ENCODE measurements at places on chromosomes 13 and 19.

DNA sequence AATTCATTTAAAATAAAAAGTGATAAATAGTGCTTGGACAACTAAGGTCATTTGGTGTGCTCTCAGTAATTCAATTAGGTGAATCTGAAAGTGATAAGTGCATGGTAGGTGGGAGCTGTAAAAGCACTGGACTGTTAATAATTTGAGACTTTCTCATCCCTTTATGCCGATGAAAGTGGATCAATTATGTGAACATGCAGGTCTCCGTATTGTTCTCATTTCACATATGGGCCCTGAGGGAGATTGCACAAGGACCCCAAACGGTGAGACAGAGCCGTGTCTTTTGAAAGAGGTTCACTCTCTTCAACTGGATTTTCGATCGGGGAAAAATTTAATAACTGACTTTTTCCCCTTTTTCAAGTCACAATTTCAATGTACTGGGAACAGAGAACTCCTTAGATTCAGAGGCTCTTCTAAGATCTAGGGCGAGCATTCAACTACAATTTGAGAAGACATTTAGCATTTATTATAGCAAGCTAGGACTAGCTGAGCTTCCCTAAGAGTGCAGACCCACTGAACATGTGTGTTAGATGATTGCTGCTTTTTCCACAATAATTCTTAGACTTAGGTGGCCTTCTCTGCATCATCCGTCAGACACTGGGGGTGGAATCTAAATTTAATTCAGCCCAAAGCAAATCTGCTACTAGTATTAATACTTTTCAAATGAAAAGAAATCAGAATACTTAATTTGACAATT lies 347.6 kb downstream of the OXGR1 start:
- no peak for DNase-seq

DNA sequence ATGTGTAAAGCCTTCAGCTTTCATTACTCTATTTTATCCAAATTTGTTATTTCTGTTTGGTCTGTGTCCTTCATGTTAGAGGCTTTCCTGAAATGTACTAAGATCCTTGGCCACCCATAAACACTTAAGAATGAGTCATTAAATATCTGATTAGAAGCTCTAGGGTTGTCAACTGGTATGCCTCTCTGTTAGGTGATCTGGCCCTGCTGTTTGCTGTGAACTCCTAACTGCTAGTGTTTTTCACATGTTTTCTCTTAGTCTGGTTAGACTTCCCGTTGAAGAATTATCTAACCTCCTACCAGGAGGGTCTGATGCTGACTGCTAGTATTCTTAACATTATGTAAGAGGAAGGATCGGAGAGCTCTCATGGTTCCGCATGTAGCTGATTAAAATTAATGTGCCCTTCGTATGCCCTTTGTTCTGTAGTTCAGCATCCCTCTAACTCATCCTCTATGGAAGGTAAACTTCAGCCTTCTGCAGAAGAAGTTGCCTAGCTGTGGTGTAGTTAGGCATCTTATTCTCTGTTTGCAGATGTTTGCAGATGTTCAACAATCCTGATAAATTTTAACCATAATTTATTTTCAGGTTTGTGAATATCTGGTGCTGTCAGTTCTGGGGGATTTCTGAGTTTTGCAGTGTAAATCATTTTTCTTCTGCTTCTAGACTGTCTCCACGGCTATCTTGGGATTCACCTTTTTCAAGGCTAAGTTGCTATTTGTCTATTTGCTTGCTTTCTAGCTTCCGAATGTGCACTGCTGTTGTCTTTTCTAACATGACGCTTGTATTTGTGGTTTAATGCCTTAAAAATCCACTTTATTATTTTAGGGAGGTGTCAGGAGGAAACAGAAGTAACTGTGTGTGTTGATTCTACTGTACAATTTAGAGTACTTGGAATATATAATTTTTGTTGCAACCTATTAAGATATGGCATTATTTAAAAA lies 207.2 kb upstream of the SPRY2 start:
- peak; percentile 4 for DNase-seq

GRCh38 chr13:23644126-23644419 lies 73.9 kb downstream of the TNFRSF19 start:
- DNase-seq, result no peak

DNA sequence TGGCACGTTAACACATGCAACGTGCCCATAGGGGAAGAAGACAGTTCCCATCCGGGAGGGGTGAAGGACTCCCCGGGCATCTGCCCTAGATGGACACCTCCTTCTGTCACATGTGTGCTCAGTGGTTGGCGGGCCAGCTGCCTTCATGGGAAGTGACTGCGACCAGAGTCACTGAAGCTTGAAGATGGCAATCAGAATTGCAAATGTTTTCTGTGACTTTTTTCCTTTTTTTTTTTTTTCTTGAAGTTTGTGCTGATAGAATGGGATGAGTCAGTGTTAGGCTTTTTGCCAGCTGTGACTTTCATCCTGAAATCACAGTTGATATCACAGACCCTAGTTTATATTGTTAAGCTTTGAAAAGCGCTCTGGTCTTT lies 109.2 kb upstream of the MCF2L start:
- peak; percentile 31 for DNase-seq

- DNase-seq, result no peak
Observed at GRCh38 chr19:48443731-48444128, 2.1 kb upstream of the GRWD1 start.

GRCh38 chr13:98039261-98039660 lies 85.8 kb downstream of the IPO5 start:
- DNase-seq, result no peak

GRCh38 chr13:106496072-106496997 lies 39.1 kb downstream of the EFNB2 start:
- DNase-seq, result no peak

GRCh38 chr19:23777216-23777615 lies 18.5 kb upstream of the ZNF681 start:
- peak; percentile 77 for DNase-seq

- DNase-seq, result peak; percentile 76
Observed at GRCh38 chr19:16382775-16383543, 58.3 kb downstream of the KLF2 start.

GRCh38 chr19:58578012-58578925 lies 5.1 kb upstream of the MZF1 start:
- peak; percentile 32 for DNase-seq

- DNase-seq, result peak; percentile 78
Observed at GRCh38 chr13:27450921-27451471, 632 bp upstream of the MTIF3 start.

GRCh38 chr13:38381890-38382289 lies 32.2 kb downstream of the UFM1 start:
- peak; percentile 20 for DNase-seq

- DNase-seq, result peak; percentile 35
Observed at GRCh38 chr19:2578391-2578890, 102.5 kb downstream of the GADD45B start.

- DNase-seq, result no peak
Observed at GRCh38 chr19:7088999-7089398, 19.5 kb downstream of the ZNF557 start.

DNA sequence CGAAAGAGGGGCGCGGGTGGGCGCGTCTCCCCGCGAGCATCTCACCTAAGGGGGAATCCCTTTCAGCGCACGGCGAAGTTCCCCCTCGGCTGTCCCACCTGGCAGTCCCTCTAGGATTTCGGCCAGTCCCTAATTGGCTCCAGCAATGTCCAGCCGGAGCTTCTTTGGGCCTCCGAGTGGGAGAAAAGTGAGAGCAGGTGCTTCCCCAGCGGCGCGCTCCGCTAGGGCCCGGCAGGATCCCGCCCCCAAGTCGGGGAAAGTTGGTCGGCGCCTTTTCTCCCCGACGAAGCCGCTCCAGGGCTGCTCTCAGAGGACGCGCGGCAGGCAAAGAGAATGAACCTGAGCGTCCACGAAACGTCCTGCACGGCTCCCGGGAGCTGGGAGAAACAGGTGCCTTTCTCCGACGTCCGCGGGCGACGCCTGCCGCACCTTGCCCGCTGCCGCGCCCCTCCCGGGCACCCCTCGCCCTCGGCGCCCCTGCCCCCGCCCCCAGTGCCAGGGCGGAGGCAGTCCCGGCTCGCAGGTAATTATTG lies 366 bp upstream of the KL start:
- DNase-seq, result no peak

- no peak for DNase-seq
Observed at GRCh38 chr13:91349992-91350911, 2.8 kb downstream of the MIR17HG start.

GRCh38 chr13:31242916-31243315 lies 43.1 kb downstream of the B3GLCT start:
- DNase-seq, result no peak

DNA sequence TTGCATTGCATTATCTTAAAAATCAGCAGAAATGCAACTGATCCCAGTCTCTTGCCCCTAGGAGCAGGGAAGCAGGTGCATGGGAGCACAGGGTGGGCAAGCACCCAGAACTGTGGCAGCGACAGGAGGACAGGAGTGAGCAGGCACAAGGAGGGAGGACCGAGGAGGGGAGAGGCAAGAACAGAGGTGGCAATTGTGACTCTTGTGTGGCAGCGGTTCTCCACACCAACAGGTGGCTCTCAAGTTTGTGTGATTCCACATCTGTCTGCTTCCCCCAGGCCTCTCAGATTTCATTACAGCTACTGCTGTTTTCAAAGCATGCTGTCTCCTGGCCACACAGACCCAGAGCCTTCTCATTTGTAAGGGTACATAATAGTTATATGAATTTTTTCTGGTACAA lies 108.5 kb downstream of the STK24 start:
- no peak for DNase-seq

GRCh38 chr13:40961214-40961613 lies 57.9 kb downstream of the ELF1 start:
- no peak for DNase-seq

DNA sequence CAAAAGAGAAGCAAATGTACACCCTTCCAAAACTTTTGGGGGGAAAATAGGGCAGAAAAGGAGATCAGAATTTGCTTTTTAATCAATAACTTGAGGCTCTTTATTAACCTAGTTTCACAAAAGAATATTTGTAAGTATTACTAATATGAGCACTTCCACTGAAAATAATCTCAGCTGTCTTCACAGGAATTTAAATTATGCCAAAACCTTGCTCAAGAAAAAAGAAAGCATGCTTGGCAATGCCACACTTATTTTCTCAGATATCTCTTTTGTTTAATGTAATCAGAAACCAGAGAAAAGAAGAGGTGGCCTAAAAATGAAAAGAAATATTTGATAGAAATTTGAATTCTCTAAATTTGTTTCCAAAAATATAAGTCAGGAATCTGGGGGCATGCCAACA lies 234.9 kb upstream of the GPC6 start:
- DNase-seq, result no peak

- DNase-seq, result no peak
Observed at GRCh38 chr19:38725469-38726283, 18.6 kb downstream of the CAPN12 start.

DNA sequence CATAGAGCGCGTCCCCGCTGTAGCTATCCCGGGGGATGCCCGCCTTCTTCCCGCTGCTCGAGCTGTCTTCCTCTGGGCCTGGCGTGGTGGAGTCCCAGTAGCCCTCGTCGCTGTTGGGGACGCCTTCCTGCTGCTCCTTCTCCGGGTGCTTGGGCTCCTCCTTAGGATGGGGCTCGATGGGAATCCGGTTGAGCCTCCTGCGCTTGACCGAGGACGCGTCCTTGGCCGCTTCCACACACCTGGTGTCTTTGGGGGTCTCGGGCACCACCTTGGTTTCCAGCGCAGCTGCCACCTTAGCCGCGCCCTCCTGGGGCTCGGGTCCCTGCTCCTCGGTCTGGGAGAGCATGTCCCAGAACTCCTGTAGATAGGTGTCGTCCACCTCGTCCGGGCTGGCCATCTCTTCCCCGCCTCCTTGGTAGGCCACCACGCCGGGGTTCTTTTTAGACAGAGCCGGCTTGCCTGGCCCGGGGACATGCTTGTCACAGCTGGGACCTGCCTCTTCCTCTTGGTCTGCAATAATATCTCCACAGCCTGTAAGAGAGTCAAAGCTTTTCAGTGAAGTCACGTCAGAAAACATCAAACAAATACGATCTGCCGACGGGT lies 2.0 kb downstream of the AMER2 start:
- DNase-seq, result no peak

DNA sequence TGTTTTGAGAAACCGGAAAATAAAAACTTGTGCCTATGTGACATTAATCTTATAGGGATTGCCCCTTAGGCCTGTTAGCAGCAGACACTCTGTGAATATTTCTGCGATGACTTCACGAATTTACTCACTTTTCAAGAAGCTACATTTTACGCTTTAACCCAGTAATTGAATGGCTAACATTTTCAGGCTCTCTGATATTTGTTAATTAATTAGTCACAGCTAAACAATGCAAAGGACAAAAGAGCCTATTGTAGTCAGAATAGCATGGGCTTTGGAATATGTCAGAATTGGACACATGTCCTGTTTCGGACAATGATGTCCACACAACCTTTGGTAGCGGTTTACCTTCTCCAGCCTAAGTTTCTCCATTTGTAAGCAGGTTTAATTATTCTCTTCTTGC lies 506.6 kb downstream of the EFNB2 start:
- DNase-seq, result peak; percentile 19

- no peak for DNase-seq
Observed at GRCh38 chr19:50638600-50638999, 1.1 kb downstream of the SYT3 start.

GRCh38 chr13:51856027-51856736 lies 5.6 kb upstream of the CCDC70 start:
- DNase-seq, result peak; percentile 71

DNA sequence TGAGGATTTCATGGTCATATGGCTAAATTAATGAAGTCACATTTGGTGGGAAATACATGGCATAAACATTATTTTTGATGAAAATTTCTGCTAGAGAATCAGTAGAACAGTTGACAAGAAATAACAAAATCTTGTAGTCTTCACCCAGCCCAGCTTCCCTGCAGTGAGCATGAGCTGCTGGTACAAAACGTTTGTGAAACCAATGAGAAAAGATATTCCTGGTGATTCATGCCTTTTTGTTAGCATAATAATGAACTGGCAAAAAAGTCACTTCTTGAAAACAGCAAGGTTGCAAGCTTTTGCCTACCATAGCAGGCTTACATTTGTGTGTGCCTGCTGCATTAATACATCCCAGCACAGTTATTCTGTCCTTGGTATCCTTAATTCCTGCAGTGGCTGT lies 475.9 kb upstream of the HTR2A start:
- no peak for DNase-seq

- DNase-seq, result no peak
Observed at GRCh38 chr13:41919031-41919740, 41.7 kb downstream of the VWA8 start.

- DNase-seq, result no peak
Observed at GRCh38 chr13:94090773-94091480, 388.6 kb downstream of the DCT start.

- DNase-seq, result peak; percentile 24
Observed at GRCh38 chr13:99658261-99658991, 157.2 kb downstream of the TM9SF2 start.

GRCh38 chr19:45138303-45138751 lies 22.5 kb downstream of the NKPD1 start:
- no peak for DNase-seq

GRCh38 chr13:98997738-98998641 lies 20.1 kb upstream of the DOCK9 start:
- peak; percentile 91 for DNase-seq

- no peak for DNase-seq
Observed at GRCh38 chr13:100382785-100383184, 205.8 kb downstream of the GGACT start.
